ENCODE measurements at places on chromosomes 3 and 15. TPM values are rescaled to one million over a fixed set of nuclear protein-coding genes. Genes with fewer than 3 reads are reported as not detected.

CACNA2D3 gene
- 0.42 TPM for total RNA-seq

SPTBN5 gene
- total RNA-seq, result 0.17 TPM

PLA2G4E gene
- not detected for total RNA-seq

LRRC34 gene
- total RNA-seq, result 3.3 TPM

GOLGA6A gene
- total RNA-seq, result 0.13 TPM

BDH1 gene
- 16.0 TPM for total RNA-seq

CA12 gene
- total RNA-seq, result not detected

CISH gene
- not detected for total RNA-seq

SKIL gene
- total RNA-seq, result 86.3 TPM

NEO1 gene
- 3.0 TPM for total RNA-seq

SH3GL3 gene
- total RNA-seq, result not detected

HES1 gene
- 3.0 TPM for total RNA-seq

WDR49 gene
- total RNA-seq, result not detected

FAM81A gene
- 40.3 TPM for total RNA-seq

TLR9 gene
- 9.0 TPM for total RNA-seq

SERPINI2 gene
- not detected for total RNA-seq

LCTL gene
- not detected for total RNA-seq

CDHR4 gene
- not detected for total RNA-seq
